ENCODE measurements at places on chromosomes 12 and 14.

- no peak for DNase-seq
Measured at GRCh38 chr12:67798768-67799167, 150.2 kb downstream of the DYRK2 start.

- DNase-seq = no peak
Measured at GRCh38 chr14:36579573-36580140, 2.8 kb downstream of the NKX2-8 start.

GRCh38 chr12:102510463-102510862, 30.1 kb upstream of the IGF1 start:
- no peak for DNase-seq

GRCh38 chr14:92579244-92579936, 65.8 kb downstream of the RIN3 start:
- DNase-seq = no peak

DNA sequence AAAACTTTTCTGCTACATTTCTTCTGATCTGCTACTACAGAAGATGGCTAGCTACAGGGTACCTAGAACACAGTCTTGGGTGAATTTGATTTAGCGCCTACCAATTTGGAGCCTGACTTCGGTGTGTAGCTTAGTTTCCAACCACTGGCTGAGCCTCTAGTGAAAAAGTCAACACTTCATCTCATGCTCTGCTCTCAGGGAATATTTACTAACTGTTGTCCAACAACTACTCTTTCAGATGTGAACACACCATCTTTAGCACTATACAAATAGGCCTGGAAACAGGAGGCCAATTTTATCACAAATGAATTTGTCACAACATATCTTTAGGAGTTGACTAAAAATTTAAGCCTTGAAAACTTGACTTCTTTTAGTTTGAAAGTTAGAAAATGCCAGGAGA, 167.9 kb downstream of the NELL2 start:
- DNase-seq = no peak

GRCh38 chr12:80187660-80188090, 88.3 kb downstream of the OTOGL start:
- DNase-seq = no peak

- DNase-seq = no peak
Measured at GRCh38 chr12:26699237-26699636, 133.8 kb downstream of the ITPR2 start.

DNA sequence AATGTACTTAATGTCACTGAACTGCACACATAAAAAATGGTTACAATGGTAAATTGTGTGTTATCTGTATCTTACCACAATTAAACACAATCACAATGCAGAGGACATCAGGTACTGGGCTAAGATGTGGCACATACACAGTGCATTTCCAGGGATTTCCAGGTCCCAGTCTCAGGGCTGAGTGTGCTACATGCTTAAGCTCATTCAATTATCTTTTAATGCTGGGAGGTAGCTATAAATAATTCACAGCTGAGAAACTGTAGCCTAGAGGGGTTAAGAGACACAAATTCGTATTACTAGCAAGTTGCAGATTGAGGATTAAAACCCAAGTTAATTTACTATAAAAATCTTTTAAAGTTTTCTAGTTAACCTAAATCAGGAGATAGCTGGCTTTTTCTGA, 67.1 kb downstream of the CRACR2A start:
- DNase-seq = no peak

DNA sequence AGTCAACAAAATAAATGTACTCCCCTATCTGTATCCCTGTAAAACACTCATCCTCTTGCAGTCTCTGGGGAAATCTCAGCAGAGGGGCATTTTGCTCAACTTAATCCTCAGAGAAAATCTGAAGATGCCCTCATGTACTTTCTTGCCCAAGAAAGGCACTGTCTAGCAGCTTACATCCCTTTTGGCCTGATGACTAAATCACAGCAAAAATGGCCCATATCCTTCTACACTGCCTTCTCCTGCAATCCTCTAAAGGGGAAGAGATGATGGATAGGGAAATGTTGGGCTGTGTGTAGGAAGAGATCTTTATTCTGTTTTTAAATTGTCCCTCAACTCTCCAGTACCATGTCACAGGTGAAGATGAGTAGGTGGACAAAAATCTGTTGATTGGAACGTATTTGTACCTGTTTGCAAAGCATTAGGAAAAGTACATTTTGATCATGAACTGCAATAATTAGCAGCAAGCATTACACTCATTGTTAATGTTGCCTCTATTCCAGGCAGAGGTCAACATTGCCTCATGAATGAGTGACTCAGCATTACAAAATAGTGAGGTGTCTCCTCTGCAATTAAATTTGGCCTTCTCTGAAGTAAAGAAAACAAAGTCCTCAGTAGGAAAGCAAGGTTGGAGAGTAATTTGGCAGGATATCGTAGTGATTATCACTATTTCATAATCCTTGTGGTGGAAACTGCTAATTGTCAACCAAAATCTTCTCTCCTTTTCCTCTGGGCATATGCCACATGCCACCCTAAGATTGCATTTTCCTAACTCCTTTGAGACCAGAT, 172.4 kb upstream of the CAND1 start:
- no peak for DNase-seq

DNA sequence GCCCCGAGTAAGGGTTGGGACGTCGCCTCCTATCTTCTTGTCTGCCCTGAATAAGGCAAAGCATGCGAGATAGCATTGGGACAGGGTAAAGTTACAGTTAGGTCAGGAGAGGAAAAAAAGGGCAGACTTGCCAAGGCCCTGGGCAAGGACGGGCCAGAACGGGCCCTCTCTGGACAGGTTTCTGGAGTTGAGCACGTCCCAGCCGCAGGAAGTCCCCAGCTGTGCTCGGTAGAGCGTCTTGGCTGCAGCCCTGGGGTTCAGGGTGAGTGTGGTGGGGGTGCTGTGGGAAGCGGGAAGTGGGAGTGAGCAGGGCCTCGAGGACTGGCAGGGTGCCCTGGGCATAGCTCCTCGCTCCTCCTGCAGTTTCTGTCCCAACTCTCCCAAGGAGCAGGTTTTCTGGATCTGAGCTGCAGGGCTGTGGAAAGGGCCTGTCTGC, 5.4 kb downstream of the RPS6KL1 start:
- no peak for DNase-seq

GRCh38 chr12:112839386-112839972, 47.9 kb downstream of the RPH3A start:
- no peak for DNase-seq

GRCh38 chr12:102120564-102120873, 536 bp downstream of the PARPBP start:
- DNase-seq = no peak

- no peak for DNase-seq
Measured at GRCh38 chr12:29743077-29743476, 40.7 kb downstream of the TMTC1 start.

GRCh38 chr14:54483846-54484245, 4.9 kb downstream of the GMFB start:
- no peak for DNase-seq

- no peak for DNase-seq
Measured at GRCh38 chr12:118034429-118035189, 18.1 kb downstream of the RFC5 start.

DNA sequence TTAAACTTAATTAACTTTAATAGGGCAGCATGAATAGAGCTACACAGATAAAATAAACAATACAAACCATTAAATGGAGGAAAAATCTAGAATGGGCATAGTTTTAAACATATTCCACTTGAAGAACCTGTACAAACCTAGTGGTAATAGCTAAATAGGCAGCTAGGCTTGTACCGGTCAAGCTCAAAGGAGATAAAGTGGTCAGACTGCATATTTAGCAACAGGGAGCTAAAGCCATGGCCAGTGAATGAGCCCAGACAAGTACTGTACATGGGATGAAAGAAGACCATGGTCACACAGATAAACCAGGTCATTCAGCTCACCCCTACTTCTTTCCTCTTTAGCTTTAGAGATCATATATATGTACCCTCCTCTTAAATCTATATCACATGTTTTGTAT, 186.6 kb upstream of the KRR1 start:
- DNase-seq = no peak

DNA sequence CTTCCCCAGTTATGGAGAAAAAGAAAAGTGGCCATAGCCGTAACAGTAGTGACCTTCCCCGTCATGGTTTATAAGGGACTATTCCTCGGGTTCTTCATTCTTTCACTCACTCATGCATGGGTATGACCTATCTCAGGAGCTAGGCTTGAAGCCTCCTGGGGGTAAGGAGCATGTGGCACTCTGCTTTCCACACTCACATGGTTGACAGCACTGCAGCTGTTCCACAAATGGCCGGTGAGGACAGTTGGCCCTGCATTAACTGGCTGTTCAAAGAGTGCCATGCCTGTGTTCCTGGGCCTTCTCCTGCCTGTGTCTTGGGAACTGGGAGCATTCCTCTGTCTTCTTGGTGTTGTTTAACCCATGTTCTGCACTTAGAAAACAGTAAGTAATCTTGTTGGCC, 66.2 kb upstream of the PNMA1 start:
- DNase-seq = no peak

GRCh38 chr14:100842799-100843198, 16.9 kb downstream of the MEG3 start:
- DNase-seq = no peak

- DNase-seq = no peak
Measured at GRCh38 chr12:108361606-108362005, 22.5 kb upstream of the CMKLR1 start.

GRCh38 chr14:104101651-104102281, 16.3 kb downstream of the ASPG start:
- DNase-seq = no peak

DNA sequence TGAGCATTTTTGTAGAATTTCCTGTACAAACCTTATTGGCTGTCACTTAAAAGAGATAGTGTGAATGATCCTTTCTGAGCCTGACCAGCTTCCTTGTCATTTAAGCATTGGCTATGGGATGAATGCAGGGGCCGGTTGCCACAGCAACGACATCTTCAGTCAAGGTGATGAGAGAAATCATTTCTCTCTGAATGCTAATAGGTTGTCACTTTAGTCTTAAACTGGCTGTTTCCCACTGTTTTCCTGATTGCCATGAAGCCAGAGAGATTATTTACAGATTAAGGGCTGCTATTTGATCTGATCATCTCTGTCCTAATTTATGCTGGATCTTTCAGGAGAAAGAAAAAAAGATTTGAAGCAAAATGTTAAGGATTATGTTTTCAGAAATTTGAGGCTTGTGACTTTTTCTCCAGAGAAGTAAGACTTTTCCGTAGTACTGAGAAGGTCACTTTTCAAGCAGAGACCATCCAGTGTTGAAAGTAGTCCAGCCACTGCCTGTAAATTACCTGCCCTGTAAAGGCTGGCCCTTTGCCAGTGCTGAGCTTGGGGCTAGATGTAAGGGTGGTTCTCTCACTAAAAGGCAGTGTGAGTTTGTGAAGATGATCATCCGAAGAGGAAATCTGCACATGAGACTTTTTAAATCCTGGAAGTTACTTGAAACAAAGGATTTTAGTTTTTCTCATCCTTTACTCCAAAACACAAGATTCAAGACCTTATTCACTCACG, 235.6 kb downstream of the DACT1 start:
- no peak for DNase-seq

- DNase-seq = no peak
Measured at GRCh38 chr14:69796797-69797500, at the start of gene SLC10A1. Gene SLC10A1 (minus strand): TSS chr14:69797241. CDS start chr14:69797155, 86 bp downstream.

DNA sequence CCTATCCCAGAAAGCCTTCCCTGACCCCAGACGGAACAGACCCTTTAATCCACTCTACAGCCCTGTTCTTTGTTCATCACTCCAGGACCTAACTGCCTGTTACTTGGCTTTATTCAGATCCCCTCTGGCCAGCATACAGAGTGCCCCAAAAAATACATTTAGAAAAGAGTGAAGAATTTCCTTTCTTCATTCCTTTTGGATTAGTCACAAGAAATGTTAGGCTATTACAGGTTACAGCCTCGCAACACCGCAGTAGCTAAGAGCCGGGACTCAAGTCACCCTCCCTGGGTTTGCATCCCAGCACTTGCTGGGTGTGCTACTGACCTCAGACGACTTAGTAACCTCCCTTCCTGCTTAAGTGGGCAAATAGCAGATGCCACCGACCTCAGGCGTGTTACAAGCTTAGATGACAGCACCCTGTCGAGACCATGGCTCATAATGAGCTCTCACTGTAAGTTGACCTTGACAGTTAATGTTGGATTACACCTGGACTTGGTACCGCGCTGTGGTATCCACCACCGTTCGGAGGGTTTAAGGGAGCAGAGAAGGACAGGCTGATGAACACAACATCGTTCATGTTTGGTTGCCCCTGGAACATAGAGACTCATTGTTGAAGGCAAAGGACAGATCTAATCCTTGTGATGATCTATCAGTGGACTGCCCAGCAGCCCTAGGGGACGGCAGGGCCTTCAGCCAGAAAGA, 12.9 kb downstream of the GLRX5 start:
- no peak for DNase-seq

DNA sequence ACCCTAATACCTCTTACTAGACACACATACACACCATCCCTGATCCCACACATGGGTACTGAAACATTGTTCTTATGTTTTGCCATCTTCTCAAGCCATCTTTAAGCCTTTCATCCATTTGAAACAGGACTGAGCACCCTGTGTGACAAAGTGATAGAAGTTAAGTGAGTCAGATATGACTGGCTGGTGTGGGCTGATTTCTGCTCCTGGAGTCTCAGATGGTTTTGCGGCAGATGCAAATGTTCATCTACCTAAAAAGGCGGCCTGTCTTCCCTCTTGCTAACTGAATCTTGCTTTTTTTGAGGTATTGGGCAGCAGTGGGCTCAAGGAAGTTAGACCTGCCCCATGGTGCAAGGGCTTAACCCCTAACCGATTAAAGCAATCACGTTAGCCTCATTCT, 30.4 kb upstream of the PKP2 start:
- no peak for DNase-seq

DNA sequence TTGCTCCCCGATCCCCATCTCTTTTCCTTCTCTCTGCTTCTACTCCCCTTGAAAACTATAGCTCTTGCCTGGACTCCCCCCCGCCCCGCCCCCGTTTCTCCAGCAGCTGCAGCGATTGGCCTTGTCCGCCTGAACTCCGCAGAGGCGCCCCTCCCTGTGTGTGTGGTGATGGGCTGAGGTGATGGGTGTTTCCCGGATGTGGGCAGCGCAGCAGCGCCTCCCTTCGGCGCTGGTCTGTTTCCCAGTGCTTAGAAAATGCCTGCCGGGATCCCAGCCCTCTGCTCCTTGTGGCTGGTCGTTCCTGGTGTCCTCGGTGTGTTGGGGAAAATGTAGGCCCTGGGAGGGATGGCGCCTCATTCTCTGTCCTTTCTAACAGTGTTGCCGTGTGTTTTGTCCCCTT, 43.3 kb downstream of the GALNT8 start:
- no peak for DNase-seq

DNA sequence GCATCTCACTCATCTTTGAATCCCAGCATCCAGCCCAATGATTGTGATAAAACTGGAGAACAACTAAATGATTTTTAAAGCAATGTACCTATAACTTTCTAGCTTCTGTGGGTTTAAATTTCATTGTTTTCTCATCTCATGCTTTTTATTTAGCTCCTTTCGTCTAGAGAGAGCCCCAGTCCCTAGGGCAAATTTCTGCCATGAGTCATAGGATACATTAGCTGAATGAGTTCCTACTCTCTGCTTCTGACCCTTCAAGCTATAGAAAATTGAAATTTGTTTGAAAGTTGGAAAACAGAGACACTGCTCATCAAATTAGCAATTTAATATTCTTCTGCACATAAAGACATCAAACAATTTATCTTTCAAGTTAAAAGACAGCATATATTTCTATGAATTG, 113.9 kb downstream of the KIF21A start:
- DNase-seq = no peak

Measured in stimulated activated CD8-positive, alpha-beta memory T cell treated with anti-CD3 and anti-CD28 coated beads, Interleukin-7, amount 100 ng/mL, for 48 hours (primary cell).